Activated naive CD8-positive, alpha-beta T cell treated with anti-CD3 and anti-CD28 coated beads for 36 hours (primary cell): ENCODE measurements at places on chromosomes 12 and 14. TPM values are rescaled to one million over a fixed set of nuclear protein-coding genes. Genes with fewer than 3 reads are reported as not detected.
A peak's percentile ranks its signal among the peaks of the same experiment; 100 is the strongest.

- DNase-seq, result no peak
Observed at GRCh38 chr12:18752280-18752920, 14.5 kb downstream of the CAPZA3 start.

DNA sequence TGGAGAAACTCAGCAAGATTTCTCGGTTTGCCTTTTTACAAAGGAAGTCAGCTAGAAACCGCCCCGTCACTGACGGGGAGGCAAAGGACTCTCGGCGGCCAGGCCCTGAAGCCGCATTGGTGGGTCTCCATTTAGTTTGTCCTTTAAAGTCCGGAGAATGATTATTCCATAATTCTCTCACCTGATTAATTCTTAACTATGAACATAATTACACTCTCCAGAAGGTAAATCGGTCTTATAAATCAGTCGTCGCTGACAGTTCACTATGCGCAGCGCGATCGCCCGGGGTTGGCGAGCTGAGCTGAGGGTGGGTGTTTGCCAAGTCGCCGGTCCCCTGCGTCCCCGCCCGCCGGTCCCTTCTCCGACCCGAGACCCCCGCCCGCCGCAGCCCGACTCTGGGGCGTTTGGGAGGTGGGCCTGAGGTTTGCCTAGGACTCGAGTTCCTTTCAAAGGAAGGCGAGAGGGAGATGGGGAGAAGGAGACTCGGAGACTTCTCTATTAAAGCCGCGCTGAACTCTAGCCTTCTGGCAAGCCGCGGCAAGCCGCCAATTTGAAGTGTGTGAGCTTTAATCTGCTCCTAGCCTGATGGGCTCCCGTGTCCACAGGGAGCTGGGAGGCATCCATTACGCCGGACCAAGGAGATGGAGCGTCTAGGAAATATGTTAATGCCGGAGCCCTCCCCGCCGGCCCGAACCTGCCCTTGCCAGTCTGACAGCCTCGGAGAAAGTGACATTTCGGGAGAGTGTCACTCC lies 392.9 kb downstream of the NOVA1 start:
- no peak for DNase-seq

- DNase-seq, result peak; percentile 66
Observed at GRCh38 chr12:29148911-29149690, at the start of gene FAR2. TSS of gene FAR2 (plus strand) at chr12:29149278. CDS start at chr12:29270450, 121,172 bp downstream.

GRCh38 chr12:58847901-58848600 lies 72.3 kb downstream of the LRIG3 start:
- no peak for DNase-seq

DNA sequence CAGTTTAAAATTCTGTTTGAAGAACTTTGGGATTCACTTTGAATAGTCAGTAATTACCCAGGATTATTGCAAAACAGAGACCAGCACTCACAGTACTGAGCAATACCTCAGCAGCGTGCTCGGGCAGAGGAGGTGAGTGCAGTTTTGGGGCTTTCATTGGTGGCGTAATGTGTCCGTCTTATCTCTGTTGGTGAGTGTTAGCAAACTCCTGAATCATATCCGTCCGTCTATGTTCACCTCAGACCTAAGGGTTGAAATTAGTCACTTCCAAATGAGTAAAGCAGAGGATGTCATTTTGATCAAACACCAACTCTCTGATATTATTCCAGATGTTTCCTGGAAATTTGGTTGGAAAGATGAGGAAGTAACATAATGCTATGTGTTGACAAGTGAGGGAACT lies 82.8 kb downstream of the BORCS5 start:
- DNase-seq, result peak; percentile 22

GRCh38 chr12:60112063-60112462 lies 516.2 kb downstream of the SLC16A7 start:
- DNase-seq, result no peak

Gene ATP23
- 13.2 TPM for total RNA-seq

DNA sequence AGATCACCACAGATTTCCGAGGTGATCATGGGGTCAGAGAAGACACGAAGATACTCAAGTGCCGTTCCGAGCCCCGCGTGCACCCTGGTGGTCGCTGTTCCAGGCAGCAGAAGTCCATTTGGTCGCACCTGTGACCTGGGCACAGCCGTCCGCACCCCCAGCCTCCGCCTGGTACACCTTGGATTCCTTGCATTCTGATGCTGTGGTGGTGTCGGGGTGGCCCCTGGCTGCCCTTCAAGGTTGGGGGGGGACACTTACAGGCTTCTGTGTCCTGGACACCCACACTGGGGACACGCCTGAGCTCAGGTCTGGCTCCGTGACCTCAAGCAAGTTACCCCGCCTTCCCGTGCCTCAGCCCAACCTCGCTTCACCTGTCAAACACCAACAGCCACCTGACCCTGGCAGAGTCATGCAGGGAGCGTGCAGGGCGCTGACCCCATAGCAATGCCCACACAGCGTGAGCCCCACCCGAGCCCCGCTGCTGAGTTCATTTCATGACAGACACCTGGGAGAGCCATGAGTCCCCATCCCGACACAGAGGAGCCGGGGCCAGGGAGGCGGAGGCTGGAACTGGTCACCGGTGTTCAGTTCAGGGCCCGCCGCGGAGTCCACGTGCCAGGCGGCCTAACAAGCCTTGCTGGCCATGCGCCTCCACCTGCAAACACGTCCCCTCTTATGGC lies 17.9 kb upstream of the GALNT9 start:
- no peak for DNase-seq

Gene OR4E2
- not detected for total RNA-seq

Gene NTS
- total RNA-seq, result not detected

GRCh38 chr14:24576771-24577170 lies 721 bp upstream of the CTSG start:
- DNase-seq, result no peak

Gene CCDC196
- total RNA-seq, result not detected

Gene OTOGL
- total RNA-seq, result not detected

DNA sequence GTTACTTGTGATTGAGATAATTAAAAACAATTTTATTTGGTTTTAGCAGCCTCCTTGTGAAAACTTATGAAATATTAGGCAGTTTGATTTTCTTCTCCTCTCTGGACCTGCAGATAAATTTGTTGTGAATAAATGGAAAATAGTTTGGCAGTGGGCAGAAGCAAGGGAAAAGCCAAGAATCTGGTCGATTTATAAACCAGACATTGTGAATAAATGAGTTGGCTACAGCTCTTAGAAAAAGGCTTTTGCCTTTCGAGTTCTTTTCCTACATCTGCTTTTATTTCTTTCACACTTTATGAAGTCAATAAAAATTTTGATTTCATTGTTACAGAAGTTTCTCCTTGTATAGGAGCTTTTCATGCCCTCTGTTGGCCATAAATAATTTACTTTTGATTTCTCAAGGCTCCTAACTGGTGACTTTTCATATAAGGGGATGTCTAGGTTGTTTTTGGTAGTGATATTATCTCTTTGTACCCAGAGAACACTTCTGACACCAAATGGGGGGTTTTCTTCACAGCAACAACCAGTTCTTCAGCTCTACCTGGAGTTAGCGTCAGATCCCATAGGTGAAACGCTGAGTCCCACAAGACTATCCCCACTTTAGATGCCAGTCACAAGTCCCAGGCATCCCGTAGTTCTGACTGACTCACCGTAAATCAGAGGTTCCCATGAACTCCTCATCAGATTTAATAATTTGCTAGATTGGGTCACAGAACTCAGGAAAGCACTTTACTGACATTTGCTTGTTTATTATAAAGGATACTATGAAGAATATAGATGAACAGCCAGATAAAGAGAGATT lies 136.5 kb upstream of the DNM1L start:
- DNase-seq, result no peak

DNA sequence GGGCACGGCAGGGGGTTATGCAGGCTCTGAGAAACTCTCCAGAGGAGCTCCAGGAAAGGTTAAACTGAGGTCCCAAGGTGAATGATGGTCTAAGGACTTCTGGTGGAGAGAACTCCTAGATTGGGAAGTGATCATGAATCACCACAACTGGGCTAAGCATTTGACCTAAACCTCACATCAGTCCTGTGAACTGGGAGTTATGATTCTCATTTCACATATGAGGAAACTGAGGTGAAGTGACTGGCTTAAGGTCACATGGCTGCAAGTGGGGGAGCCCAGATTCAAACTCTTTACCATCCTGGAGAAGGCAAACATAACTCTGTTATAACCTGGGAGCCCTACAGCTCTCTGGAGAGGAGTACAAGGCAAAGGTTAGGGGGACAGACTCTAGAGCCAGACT lies 4.2 kb downstream of the RARG start:
- no peak for DNase-seq

GRCh38 chr12:4607056-4607455 lies 41.8 kb downstream of the AKAP3 start:
- DNase-seq, result no peak

Gene TMEM119
- total RNA-seq, result not detected

- no peak for DNase-seq
Observed at GRCh38 chr14:69922198-69922597, 43.0 kb downstream of the SMOC1 start.

- DNase-seq, result no peak
Observed at GRCh38 chr14:56524971-56525677, 54.5 kb upstream of the TMEM260 start.

GRCh38 chr12:93902736-93903562 lies 225.8 kb downstream of the CRADD start:
- DNase-seq, result no peak

DNA sequence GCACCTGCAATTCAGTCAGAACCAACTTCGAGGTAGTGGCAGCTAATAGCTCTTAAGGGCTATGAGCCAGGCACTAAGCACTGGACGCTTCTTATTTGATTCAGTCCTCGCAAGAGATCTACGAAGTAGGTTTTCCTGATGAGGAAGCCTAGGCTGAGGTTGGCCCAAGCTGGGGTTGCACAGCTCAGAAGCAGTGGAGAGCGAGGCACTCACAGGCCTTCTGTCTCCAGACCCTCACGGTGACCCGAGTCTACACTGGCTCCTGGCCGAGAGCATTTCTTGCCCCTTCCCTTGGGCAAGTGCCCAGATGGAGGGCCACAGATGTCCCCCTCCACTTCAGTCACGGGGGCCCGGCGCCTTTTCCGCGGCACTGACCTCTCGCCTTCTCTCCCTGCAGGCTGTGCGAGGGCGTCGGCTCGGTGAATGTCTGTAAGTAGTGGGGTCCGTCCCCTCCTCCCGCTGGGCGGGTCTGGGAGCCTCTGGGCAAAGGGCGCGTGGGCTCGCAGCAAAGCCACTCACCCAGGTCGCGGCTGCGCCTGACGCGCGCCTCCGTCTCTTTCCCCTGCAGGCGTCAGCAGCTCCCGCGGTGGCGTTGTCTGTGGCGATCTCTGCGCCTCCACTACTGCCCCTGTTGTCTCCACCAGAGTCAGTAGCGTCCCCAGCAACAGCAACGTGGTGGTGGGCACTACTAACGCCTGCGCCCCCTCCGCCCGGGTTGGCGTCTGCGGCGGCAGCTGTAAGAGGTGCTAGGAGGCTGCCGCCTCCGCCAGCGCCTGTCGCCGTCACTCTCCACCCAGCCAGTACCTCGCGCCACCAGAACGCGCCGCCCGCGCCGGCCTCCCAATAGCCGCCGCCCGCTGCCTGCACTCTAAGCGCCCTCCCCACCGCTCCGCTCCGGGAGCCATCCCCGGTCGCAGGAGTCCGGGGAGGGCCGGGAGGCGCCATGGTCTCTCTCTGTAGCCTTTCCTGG lies 13.1 kb downstream of the KRT83 start:
- peak; percentile 69 for DNase-seq

DNA sequence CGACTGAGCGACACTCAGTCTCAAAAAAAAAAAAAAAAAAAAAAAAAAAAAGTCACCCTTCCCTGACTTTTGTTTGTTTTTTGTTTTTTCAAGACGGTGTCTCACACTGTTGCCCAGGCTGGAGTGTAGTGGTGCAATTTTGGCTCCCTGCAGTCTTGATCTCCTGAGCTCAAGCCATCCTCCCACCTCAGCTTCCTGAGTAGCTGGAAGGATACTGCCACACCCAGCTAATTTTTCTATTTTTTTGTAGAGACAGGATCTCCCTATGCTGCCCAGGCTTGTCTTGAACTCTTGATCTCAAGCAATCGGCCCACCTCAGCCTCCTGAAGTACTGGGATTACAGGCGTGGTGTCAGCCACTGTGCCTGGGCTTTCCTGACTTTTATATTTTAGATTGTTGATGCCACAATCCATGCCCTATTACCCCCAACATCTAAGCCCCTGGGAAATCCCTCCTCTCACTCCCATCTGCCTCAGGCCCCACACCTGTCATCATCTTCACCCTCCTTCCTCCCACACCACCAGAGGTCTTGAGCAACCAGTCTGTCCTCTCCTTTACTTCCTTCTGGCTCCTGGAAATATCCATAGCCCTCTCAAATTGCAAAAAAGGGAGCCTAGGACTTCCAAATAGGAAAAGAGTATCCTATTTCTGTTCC lies 7.8 kb downstream of the IKZF4 start:
- no peak for DNase-seq
